Endothelial cell (in vitro differentiated cells): ENCODE measurements at places on chromosomes 2 and 18. TPM values are rescaled to one million over a fixed set of nuclear protein-coding genes. Genes with fewer than 3 reads are reported as not detected.

Gene REG3A
- not detected for total RNA-seq

Gene SGPP2
- total RNA-seq: not detected

Gene NT5DC4
- total RNA-seq: not detected

Gene CNTNAP5
- total RNA-seq: 5.0 TPM

Gene RAMP1
- 2.2 TPM for total RNA-seq

Gene CFAP221
- 1.1 TPM for total RNA-seq

Gene CYP26B1
- 1.2 TPM for total RNA-seq

Gene DNAJC27
- total RNA-seq: 3.5 TPM

Gene SNED1
- 2.3 TPM for total RNA-seq

Gene WDR7
- total RNA-seq: 42.0 TPM

Gene DQX1
- 3.5 TPM for total RNA-seq

Gene NYAP2
- not detected for total RNA-seq

Gene CROCC2
- not detected for total RNA-seq

Gene SERPINB13
- not detected for total RNA-seq

DNA sequence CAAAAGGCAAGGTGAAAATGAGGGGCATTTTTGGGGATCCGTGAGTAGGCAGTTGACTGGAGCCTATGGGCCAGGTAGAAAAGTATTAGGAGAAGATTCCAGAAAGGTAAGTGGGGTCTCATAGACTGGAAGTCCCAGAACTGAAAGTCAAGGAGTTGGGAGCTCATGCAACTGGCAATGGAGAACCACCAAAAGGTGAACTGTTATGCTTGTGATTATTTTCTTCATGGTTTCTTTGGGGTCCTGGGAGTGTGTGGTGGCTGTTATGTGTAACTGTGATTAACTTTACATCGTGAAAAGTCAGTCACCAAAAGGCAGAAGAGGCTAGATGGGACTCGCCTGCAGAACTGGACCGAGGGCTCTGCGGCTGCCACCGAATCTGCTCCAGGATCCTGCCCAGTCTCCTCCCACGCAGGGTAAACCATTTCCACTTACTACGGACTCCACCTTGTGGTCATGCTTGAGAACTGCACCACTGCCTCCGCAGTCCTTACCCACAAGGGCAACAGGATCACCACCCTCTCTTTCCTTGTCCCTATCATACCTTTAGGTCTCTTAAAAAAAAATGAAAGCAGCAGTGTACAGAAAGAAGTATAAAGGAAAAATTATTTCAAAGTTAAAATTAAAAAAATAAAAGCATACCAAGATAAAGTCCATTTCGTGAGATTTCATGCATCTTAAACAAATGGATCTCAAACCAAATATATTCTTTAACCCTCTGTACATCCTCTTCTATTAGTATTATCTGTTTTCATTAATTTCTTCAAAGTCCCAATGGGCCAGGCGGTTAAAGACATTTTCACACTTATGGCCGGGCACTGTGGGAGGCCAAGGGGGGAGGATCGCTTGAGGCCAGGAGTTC, 15.6 kb upstream of the CEP68 start:
- DNase-seq: peak; percentile 79

GRCh38 chr2:128640845-128641360, 322.2 kb upstream of the HS6ST1 start:
- DNase-seq: no peak

- DNase-seq: no peak
Measured at GRCh38 chr18:35178260-35178659, 62.6 kb upstream of the ZNF397 start.

GRCh38 chr18:2348003-2348402, 223.3 kb downstream of the METTL4 start:
- DNase-seq: no peak

DNA sequence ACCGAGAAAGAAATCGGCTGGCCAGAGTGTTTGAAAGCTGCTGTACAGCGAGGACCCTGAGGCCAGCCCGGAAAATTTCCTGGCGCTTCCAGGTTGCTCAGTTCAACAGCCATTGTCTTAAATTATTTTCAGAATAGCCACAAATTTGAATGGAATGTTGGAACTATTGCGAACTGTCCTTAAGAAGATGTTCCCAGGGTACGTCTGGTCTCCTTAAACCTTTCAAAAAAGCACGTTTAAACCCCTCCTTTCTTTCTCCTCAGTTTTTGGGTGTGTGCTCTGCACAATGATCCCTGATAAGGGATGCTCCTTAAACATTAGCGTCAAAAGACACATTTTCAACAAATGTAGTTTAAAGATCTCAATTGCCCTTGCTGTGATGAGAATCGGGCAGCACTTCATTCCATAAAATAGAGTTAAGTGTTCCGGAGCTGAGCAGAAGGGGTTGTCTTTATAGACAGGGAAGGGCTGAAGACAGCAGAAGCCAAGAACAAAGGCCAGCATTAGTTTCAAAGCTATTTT, 14.5 kb upstream of the LPIN2 start:
- no peak for DNase-seq

DNA sequence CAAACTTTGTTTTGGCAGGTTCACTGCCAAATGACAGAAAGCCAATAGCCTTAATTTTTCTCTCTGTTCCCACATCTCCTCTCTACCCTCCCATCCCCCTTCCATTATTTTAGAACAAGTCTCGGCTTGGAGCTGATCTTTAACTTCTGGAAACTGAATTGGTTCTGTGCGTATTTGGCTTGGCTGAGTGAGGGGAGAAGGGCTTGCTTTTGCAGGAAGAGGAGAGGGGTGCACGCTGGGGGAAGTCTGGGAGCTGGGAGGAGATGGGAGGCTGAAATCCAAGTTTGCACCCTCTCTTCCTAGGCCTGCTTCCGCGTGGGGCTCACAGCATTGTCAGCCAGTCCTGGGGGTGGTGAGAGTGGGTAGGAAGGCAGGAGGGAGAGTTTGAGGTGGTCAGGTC, 176.1 kb upstream of the SPRED2 start:
- no peak for DNase-seq

GRCh38 chr2:239775623-239776435, 249.3 kb downstream of the NDUFA10 start:
- no peak for DNase-seq

- no peak for DNase-seq
Measured at GRCh38 chr2:216735668-216736067, 40.3 kb upstream of the IGFBP5 start.

GRCh38 chr2:54613794-54614257, 109.6 kb upstream of the EML6 start:
- DNase-seq: no peak

DNA sequence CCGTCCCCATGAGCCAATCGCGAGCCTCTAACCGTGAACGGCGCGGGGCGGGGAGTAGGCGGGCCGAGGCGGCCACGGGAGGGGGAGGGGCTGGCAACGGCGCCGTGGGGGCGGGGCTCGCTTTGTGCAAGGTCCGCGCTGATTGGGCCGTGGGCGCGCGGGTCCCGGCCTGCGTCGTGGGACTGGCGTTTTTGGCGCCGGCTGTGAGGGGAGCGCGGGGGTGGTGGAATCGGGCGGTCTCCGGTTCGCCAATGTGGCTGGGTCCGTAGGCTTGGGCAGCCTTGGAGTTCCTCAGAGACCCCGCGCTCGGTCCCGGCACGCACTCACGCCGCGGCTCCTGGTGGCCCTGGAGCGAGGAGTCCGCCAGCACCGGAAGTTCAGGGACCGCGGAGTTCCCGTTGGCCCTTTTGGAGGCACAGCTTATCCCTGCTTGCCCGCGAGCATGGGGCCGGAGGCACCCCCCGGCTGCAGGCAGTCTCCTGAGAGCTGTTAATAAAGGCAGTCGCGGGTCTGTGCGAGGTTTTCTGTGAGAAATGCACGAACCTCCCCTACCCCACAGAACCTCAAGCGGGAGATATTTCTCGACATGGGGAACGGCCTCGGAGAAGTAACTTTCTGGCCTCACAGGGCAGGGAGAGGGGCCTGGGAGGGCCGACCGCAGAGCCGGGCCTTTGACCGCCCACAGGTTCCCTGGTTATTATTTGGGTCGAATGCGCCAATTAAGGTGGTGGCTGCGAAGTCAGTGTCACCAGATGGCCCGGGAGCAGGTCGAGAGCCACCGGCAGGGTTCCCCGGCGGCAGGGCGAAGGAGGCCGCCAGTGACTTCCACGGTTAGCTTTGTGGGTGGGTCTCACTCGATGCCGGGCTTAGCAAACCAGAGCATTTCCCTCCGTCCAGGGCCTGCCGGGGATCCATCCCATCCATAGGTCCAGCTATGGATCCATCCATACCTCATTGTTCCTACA, 574 bp upstream of the NCL start:
- peak; percentile 99 for DNase-seq

- no peak for DNase-seq
Measured at GRCh38 chr2:50777954-50778353, 254.0 kb downstream of the NRXN1 start.

DNA sequence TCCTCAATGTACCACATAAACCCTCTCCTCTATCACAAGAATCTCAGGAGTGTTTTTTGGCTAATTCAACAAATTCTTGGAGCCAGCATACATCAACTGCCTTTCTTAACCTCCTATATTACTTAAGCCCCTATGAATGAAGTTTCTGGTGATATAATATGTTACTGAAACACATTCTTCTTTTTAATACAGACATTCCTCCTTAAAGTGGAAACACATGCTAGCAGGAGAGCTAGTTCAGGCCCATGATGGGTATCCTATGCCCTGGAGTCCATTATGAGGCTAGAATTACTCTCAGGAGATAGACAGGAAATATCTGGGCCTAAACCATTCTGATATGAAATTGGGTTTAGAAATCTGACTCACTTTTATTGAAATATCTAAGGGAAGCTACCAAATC, 26.6 kb upstream of the RMDN2 start:
- DNase-seq: no peak

DNA sequence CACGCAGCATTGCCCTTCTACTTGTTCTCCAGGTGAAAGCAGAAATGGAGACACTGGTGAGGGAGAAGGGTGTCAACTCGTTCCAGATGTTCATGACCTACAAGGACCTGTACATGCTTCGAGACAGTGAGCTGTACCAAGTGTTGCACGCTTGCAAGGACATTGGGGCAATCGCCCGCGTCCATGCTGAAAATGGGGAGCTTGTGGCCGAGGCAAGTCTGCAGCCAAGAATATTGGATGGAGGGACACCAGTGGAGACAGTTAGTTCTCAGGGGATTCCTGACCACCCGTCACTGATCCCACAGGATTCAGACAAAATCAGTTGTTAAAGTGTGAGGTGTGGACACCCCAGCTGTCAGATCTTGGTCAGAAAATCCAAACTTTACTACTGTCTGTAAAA, 43.2 kb upstream of the MAPRE3 start:
- no peak for DNase-seq

DNA sequence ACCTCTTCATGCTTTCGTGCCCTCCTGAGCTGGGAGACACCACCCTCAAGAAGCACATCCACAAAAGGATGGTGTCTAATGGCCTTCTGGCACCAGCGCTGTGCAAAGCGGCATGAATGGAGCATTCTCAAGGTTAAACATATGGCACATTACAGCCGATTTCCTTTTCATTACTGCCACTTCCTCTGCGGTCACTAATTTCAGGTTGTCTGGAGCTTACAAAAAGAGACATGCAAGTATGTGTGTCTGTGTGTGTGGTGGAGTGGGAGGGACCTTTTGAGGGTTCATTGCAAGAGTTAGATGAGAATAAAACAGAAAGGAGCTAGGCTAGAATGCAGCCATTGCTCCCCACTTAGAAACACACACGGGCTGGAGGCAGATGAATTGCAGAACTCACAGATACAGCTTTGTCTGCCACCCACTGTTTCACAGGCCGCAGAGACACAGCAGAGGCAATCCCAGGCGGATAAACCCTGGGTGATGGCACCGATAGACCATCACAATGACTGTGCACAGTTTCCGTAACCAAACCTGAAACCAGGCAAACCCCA, 76.0 kb downstream of the TGIF1 start:
- DNase-seq: no peak

DNA sequence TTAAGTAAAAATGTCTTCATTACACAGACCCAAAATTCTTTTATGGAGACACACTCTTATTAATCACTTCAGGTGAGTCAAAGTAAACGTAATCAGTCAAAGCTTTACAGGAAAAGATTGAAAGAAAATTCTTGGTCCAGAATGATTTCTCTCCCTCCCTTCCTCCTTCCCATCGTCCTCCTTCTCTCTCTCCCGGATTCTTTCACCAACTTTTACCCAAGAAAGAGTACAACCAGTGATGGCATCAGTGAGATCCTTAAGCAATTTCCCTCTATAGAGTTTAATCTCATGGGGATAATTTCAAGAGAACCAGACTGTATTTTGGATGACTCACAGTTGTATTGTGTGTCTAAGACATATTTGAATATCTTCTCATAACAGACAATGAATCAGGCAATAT, 258.1 kb downstream of the ALK start:
- DNase-seq: no peak

GRCh38 chr2:187415449-187415848, 32.6 kb downstream of the CALCRL start:
- DNase-seq: no peak

GRCh38 chr2:189698020-189698887, 23.8 kb downstream of the ANKAR start:
- no peak for DNase-seq

- DNase-seq: peak; percentile 18
Measured at GRCh38 chr2:151827564-151828142, 568 bp downstream of the ARL5A start.

DNA sequence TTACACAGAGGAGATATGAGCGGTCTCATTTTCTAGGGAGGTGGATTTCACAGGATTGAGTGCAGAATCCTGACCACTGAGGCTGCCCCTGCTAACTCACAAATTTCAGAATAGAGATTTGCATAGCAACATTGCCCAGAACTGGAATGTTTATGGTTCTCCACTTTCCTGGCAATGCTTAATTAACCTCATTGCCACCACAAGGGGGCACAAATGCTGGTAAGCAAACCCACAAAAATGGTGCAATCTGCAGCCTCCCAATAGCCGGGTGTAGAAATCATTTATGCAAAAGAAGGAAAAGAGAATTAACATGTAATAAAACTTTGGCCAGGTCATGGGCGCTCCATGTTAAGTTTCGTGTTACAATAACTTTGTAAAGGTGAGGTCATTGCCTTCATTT, 112.4 kb downstream of the CYRIA start:
- DNase-seq: peak; percentile 46

GRCh38 chr2:66862885-66863650, 428.1 kb downstream of the MEIS1 start:
- no peak for DNase-seq

GRCh38 chr2:126971481-126972278, 73.0 kb downstream of the TEX51 start:
- peak; percentile 82 for DNase-seq

DNA sequence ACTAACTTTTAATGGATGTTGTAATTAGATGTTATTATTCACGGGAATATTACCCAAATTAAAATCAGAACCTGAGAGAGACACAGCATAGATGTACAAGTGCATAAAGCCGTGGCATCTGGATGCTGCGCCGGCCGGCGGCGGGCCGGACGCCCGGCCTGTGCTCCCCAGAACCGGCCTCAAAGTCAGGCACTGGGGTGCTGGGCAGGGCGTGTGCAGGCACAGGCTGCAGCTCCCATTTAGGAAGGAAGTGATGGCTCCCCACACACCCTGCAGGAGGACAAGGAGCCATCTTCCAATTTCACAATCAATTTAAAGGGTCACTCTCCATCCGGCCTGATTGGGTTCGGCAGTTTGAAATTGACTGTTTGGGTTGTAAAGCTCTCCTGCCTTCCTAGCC, 367.7 kb upstream of the SALL3 start:
- no peak for DNase-seq
